Endothelial cell (in vitro differentiated cells): ENCODE measurements at places on chromosomes 1 and 21. TPM values are rescaled to one million over a fixed set of nuclear protein-coding genes. Genes with fewer than 3 reads are reported as not detected.

Gene RYR2
- total RNA-seq = 5.4 TPM

Gene SLC6A17
- total RNA-seq = 46.1 TPM

Gene NUAK2
- 3.6 TPM for total RNA-seq

Gene LMOD1
- not detected for total RNA-seq

Gene BATF3
- total RNA-seq = 0.54 TPM

Gene FCGR1A
- not detected for total RNA-seq

Gene RCSD1
- total RNA-seq = 39.5 TPM

Gene DPYD
- total RNA-seq = 3.4 TPM

Gene CELA2B
- total RNA-seq = not detected

Gene VHLL
- not detected for total RNA-seq

Gene CD53
- 20.6 TPM for total RNA-seq

DNA sequence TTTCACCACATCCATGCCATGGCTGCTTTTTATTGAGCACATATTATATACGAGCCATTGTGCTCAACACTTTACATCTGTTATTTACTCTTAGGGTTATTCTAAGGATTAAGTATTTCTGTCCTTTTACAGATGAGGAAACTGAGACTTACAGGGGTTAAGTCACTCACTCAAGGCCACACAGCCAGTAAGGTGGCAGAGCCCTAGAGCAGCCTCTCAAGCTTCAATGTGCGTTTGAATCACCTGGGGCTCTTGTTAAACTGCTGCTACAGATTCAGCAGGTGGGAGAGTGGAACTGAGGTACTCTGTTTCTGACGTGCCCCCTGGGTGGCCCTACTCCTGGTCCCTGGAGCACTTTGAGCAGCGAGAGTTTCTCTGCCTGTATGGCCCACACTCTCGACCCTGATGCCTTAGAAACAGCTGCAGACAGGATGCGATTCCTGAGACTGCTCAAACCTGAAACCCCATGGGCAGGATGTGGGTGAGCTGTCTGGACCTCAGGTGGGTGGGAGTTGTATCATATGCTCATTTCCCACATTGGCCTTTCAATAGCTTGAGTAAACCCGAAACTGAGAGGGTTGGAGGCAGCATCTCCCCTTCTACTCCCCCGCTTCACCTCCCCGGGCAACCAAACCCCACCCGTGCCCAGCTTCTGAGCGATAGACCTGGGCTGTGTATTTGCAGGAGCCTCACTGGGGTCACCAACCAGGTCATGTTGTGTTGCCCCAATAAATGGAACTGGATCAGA lies 59.3 kb downstream of the MAN1C1 start:
- DNase-seq = no peak

GRCh38 chr1:204398197-204399125 lies 13.2 kb downstream of the PPP1R15B start:
- DNase-seq = peak; percentile 64

DNA sequence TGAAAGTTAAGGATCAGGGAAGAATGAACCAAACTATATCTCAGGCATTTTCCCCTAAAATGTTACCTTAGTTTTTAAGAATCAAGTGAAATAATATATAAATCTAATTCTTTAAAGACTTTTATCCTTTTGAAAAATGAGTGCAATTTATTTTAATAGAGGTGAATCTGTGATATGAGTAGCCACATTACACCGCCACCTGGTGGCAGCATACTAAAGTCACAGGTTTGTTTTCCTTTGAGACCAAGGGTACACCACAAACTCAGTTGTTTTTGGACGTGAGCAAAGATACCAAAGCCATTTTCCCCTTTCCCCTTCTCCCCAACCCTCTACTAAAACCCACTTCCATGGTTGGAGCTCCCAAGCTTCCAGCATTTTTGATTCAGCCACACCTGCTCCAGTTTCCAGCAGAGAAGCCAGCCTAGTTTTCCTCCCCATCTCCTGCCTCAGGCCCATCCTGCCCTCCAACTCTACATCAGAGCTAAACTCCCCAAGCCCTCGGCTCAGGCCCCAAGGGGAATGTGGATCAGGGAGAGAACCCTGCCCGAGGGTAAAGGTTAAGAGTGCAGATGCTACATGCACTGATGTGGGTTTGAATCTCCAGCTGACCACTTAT lies 22.9 kb upstream of the LDLRAP1 start:
- peak; percentile 61 for DNase-seq

GRCh38 chr1:108117945-108118902 lies 81.9 kb downstream of the SLC25A24 start:
- DNase-seq = no peak

- no peak for DNase-seq
Observed at GRCh38 chr1:206048582-206048981, 4.4 kb upstream of the RHEX start.

DNA sequence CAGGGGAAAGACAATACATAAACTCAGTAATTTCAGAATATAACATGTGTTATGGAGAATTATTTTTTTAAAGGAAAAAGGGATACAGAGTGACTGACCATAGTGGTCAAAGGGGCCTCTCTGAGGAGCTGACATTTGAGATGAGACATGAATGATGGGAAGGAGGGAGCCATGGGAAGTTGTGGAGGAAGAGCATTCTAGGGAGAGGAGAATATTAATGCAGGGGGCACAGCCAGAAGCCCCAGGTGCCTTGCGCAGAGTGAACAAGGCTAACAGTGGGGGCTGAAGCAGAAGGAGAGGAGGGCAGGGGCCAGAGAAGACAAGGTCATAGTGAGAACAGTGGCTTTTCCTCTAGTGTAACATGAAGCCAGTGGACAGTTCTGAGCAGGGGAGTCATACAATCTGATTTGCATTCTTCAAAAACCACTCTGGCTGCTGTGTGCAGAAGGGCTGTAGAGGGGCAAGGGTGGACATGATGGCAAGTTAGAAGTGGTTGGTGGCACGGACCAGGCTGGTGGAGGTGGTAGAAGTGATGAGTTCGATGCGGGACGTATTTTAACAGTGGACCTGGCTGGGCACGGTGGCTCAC lies 28.2 kb upstream of the IFNLR1 start:
- DNase-seq = no peak

DNA sequence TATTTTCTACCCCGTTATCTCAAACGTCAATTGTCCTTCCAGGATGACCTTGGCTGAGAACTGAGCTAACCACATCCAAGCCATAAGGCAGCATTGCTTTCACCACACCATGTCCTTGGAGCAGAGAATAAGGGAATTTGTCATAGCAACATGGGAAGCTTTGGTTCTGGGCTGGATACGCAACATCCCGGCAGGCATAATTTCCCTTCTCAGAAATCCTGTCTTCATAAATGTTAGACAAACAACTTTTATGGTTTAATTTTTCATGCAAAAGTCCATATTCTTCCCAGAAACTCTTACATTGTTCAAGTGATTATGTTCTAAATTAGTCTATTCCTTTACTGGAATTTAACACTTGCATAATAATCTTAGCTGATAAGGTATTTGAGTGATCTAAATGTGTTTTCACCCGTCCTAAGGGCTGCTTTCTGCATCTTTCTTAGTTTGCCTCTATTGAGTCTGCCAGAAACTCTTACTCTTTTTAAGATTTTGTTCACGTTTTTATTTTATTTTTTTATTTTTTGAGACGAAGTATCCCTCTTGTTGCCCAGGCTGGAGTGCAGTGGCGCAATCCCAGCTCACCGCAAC lies 51.8 kb downstream of the KCNJ15 start:
- DNase-seq = no peak

DNA sequence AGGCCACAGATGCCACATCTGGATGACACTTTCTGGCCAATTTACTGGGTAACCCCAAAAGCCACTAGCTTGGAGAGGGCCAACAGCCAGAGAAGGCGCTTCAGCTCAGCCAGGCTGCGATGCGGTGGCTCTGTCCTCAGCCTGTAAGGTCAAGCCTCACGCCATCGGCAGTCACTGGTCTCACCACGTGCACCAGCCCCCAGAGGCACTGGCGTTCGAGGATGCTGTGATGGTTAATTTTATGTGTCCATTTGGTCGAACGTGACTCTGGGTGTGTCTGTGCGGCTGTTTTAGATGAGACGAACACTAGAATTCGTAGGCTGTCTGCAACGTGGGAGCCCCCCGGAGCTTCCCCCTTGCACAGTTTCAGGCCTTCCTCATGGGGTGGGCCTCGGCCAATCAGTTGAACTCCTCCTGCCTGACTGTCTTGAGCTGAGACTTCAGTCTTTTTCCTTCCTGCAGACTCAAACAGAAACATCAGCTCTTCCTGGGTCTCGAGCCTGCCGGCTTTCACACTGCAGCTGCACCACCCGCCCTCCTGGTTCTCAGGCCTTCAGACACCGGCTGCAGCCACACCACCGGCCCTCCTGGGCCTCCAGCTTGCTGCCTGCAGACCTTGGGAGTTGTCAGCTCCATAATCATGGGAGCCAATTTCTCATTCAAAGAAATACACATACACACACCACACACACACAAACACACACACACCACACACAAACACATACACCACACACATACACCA lies 41.6 kb upstream of the SLC45A1 start:
- DNase-seq = no peak

DNA sequence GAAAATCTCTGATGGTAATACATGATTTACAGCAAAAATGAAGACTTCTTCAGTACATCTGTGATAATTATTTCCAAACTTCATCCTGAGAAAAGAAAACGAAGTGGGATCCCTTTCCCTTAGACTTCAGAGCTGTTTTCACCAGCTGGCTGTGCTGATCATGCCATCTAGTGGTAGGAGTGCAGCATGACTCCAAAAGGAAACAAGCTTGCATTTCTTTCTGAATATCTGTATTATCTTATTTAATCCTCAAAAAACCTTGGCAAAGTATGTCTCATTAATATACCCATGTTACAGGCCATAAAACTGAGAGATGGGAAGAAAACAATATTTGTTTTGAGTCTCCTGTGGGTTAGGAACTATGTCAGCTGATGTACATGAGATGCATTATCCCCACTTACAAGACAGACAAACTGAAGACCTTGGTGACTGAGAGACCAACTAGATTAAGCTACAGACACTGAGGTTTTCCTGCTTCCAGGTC lies 9.8 kb upstream of the GJA8 start:
- DNase-seq = peak; percentile 26

GRCh38 chr1:64517640-64518039 lies 47.7 kb downstream of the CACHD1 start:
- DNase-seq = no peak

DNA sequence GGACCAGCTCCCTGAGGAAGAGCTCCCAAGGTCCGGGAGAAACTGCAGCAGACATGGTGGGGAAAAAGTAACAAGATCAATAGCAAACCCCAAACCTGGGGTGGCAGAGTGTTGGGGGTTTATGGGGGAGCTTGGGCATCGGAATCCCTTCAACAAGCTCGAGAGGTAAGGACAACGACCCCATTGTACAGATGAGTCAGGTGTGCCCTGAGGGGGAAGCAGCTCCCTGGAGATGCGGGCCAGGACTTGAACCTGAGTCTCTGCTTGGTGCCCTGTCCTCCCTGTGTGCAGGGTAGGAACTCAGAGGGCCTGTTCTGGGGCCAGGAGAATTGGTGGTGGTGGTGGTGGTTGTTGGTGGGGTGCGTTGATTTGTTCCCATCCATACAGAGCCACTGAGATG lies 125.4 kb downstream of the PTPRU start:
- DNase-seq = no peak

DNA sequence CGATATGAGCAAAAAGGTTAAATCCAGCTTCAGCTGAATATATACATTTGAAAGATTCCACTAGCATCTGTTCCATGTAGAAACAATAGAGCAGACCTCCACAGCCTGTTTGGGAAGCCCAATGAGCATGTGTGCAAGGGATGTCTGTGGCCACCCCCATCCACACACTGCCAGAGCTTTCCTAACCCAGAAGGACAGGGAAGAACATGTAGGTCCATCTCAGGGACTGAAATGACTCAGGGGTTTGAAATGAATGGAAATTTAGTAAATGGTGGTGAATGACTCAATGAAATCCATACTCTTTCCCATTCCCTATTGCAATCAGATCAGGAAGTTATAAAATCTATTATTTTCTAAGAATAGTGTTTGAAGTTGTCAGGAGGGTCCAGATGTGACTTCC lies 397.2 kb downstream of the DUSP10 start:
- no peak for DNase-seq

GRCh38 chr1:178417858-178418257 lies 78.9 kb downstream of the CLEC20A start:
- no peak for DNase-seq

DNA sequence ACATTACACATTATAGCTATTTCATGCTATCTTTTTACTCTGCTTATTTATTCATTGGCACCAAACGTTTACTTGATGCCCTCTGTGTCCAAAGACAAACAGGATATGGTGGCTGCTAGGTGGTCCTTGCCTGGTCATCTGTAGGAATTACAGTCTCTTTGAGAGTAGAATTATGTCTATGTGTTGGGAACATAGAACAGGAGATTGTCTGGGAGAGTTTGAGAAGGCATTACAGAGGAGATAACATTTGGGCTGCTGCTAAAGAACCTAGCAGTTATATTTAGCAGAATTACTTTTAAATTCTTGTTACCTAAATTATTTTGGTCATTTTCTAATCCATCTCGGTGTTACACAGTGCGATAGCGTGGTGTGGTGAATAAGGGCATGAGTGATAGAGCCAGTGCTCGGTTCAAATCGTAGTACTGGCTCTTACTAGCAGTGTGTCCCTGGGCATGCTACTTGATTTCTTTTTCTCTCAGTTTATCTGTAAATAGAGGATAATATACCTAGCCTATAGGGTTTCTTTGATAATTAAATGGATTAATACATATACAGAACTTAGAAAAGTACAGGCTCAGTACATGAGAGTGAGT lies 20.5 kb downstream of the RRP15 start:
- DNase-seq = no peak

- DNase-seq = no peak
Observed at GRCh38 chr1:211327346-211327921, 801 bp downstream of the TRAF5 start.

- DNase-seq = no peak
Observed at GRCh38 chr21:42676808-42677207, 23.4 kb downstream of the PDE9A start.

- no peak for DNase-seq
Observed at GRCh38 chr1:247336390-247336789, 4.7 kb upstream of the ZNF496 start.

DNA sequence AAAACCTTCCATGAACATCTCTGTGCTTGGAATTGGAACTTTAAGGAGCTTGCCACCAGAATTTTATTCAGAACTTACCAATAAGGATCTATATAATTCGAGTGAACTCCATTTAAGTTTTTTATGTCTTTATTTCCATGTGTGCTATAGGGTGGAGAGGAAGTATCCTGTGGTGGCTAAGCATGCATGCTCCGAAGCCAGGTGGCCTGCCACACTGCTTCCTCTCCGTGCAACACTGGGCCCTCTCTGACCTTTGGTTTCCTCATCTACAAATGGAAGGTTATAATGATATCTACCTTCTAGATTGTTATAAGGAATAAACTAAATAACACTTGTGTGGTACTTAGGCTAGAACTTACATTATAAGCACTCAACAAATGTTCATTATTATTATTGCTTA lies 382.1 kb downstream of the PTPRC start:
- no peak for DNase-seq

- peak; percentile 82 for DNase-seq
Observed at GRCh38 chr1:234125283-234125682, 220.8 kb downstream of the SLC35F3 start.

DNA sequence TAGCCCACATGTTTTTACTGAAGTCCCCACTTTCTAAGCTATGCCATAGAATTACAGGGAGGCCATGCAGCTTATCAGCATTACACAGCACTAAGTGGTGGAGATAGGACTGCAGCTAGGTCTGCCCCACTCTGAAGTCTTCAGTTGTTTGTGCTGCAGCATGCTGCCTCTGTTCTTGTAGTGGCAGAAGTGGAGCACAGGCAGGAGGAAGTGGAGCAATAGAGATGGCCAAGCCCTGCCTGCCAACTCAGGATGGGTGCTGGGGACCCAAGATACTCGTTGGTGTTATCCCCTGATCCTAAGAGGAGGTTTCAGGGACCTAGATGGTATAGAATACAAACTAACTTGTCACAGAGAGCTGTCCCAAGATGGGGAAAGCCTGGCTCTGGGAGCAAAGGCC lies 12.9 kb downstream of the MRPL37 start:
- no peak for DNase-seq
